EH (cell line): ENCODE measurements at places on chromosomes 7 and 10.

GRCh38 chr10:94000638-94001415, 7.1 kb downstream of the PLCE1 start:
- DNase-seq, result no peak

- DNase-seq, result peak; percentile 65
Observed at GRCh38 chr10:77925410-77925794, 1.2 kb downstream of the DLG5 start.

- DNase-seq, result no peak
Observed at GRCh38 chr10:88491314-88491713, 91.8 kb downstream of the RNLS start.

GRCh38 chr10:98316661-98317060, 48.7 kb upstream of the LOXL4 start:
- peak; percentile 87 for DNase-seq

DNA sequence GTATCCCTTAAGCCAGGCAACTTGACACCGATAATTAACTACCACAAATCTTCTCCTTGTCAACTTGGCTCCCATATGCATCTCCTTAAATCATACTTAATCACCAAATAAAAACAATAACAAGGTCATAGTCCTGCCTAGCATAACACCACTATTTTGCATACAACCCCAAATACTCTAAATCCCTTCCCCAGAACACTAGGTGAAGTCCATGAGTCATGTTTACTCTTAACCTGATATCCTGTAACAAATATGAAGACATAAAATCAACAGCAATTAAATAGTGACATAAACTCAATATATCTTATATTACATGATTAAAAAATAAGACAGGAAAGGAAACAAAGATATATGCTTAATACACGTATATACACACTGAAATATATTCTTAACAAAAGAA, 362.0 kb downstream of the ETV1 start:
- no peak for DNase-seq

DNA sequence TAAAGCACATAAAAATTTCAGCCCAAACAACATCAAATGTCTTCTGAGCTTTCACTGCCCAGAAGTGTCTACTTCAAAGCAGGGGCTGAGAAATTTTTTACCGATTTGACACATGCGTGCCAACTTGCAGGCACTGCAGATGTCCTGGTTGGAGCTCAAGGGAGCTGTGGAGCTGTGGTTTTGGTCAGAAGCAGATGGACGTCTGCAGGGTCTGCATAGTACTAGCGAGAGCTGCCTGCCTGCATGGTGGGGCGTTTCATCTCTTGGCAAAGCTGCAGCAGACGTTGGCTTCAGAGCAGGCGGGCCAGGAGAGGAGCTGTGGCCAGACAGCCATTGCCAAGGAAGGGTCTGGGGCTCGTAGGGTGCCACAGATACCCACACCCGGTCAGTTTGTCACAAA, 296.7 kb downstream of the GLRX3 start:
- DNase-seq, result no peak

DNA sequence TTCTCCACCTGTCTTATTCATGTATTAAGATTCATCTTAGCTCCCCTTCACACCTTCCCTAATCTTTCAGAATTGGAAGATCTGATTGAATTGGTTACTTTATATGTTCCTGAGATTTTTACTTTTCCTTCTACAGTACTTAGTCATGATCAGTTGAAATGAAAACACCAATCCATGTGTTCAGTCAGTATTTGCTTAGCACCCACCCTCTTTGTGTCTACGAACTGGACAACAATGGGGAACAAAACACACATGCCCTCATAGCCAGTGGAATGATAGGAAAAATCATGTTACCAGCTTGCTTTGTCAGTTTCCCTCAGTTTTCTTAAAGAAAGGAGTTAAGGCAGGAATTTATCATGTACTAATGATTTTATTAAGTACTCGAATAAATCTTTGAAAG, 2.0 kb downstream of the MASTL start:
- no peak for DNase-seq

DNA sequence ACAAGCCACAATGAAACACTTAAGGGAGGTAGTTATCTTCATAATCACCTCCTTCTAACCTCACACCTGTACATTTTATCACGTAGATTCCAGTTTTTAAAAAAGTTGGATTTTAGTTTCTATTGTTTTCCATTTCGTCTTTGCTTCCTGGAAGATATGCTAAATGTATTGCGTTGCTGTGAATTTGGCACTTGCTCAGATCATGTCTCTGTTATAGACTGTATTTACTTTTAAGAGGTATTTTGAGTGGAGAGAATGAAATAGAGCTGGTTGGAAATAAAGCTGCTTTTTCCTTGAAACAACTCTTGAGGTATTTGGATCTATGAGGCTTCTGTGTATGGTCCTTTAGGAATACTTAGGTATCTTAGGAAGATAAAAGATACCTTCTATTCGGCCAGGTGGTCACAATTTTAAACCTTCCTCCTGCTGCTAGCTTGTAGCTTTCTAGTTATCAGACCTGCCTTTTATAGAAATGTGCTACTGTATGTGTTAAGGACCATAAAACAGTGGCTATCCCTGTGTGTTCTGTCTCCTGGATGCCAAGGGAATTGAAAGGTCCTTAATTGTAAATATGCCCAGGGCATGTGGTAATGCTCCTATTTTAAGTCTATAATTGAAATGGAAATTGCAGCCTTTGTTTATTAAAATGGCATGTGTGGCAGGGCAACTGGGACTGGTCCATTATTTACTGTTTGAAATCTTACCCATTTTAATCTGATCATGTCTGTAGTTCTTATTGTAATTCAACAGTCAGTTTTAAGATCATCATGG, 147.7 kb downstream of the SND1 start:
- DNase-seq, result no peak

DNA sequence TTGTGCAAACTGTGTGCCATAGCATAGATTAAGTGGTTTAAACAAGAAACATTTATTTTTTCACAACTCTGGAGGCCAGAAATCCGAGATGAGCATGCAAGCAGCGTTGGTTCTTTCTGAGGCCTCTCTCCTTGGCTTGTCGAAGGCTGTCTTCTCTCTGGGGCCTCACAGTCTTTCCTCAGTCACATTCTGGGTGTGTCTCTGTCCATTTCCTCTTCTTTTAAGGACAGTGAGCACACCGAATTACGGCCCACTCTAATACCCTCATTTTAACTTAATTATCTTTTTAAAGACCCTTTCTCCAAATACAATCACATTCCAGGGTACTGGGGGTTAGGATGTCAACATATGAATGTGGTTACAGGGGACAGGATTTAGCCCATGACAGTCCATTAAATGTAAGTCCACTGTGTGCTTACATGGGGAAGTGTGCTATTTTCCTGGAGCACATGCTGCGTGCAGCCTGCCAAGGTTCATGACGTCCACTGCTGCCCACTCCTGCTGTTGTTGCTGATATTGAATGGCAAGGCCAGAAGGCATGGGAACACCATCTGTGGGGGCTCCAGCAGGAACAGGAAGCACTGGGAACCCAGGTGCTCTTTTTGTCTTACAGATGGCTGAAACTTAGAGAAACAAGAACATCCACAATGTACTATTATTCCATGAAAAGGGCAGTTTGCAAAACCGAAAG, 365.5 kb downstream of the GALNT17 start:
- DNase-seq, result no peak

GRCh38 chr10:12792889-12793556, 208.5 kb downstream of the CCDC3 start:
- DNase-seq, result no peak

- DNase-seq, result no peak
Observed at GRCh38 chr7:128176696-128177095, 64.4 kb upstream of the LEP start.

GRCh38 chr7:82183634-82184033, 259.9 kb downstream of the CACNA2D1 start:
- peak; percentile 65 for DNase-seq

DNA sequence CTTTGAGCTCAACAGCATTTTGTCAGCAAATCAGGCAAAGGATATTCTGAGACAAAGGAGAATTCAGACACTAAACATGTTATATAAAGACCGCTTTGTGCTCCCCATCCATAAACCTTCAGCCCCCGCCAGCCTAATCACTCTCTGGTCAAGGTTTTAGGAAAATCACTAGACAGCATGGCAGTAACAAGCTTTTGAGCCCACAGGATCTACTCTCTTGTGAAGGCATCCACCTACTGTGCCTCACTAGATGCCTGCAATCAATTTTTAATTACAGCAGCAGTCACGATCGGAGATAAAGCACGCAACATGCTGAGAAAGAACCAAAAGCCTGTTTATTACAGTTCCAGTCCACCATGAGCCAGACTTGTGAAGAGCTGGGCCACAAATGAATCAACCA, 19.1 kb downstream of the PDE1C start:
- DNase-seq, result peak; percentile 50

GRCh38 chr7:94888551-94888950, 18.8 kb upstream of the PPP1R9A start:
- no peak for DNase-seq

- DNase-seq, result no peak
Observed at GRCh38 chr7:50342616-50343114, 38.1 kb downstream of the IKZF1 start.

DNA sequence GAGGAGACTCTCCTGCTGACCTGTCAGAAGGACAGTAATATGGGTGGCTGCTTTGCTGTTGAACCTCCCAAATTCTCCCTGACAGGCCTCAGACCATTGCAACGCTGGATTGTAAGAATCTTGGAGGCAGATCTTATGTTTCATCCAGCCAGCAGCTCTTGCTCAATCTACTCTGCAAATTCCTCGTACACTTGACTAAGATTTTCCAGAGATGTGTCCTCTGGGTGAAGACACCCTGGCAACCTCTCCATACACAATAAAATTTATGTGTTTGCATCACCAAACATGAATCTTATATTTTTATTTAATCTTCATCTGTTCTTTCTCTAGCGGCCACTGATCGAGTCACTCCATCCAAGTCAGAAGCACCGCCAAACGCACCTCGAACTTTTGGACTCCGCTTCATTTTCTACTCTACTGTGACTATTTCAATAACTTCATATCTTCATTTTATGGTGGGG, 623.1 kb downstream of the ACTR3B start:
- no peak for DNase-seq

- no peak for DNase-seq
Observed at GRCh38 chr10:59582058-59582457, 127.6 kb downstream of the SLC16A9 start.

DNA sequence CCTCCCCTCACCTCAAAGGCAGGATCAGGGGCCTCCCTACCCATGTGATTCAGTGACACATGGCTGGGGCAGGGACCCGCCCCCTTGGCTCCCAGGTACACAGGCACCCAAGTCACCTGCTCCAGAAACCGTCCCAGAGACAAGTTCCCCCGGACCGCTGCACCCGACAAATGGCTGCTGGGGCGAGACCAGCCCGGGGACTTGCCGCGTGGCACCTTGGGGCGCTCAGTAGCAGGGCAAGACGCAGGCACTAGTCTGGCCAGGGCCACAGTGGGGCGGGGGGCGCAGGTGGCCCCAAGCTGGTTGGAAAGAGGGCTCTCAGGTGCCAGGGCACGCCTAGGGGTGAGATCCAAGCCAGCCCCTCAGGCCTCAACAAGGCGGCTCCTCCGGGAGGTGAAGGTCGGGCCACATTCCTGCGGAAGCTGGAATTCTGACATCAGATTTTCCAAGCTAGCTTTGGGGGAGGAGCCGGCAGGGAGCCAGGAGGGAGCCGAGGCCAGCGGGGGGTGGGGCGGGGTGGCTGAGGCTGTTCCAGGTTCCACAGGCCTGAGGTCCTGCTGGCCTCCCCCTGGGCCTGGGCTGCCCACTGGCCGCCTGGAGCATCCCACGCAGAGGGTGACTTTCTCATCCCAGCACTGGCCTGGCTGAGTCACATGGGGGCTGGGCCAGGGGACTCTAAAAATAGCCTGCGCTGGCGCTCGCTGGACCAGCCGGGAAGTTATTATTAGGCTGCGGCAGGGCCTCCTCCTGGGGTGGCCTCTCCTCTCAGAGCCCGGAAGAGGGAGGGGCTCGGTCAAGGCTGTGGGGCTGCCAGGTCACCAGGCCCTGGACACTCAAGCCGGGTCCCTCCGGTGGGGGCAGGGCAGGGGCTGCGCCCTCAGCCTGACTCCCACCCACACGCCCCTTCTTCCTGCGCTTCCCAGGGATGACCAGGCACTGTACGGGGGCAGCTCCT, 20.5 kb upstream of the INPP5A start:
- peak; percentile 100 for DNase-seq

DNA sequence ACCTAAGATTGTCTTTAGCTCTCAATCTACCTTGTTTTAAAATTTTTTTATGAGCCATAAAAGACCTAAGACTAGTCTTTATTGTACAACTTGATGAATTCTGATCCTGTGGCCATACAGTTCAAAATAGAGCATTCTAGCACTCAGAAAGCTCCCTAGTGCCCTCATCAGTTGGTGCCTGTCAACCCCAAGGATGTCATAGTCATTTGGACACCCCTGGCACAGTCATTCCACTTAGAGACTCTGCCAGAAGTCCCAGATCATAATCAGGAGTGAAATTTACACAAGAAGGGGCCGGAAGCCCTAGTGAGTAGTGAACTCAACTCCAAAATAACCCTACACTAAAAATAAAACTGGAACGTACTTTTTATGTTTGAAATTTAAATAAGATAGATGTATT, 80.0 kb upstream of the INSIG1 start:
- DNase-seq, result no peak

- peak; percentile 41 for DNase-seq
Observed at GRCh38 chr7:108824840-108825580, 255.3 kb downstream of the DNAJB9 start.

DNA sequence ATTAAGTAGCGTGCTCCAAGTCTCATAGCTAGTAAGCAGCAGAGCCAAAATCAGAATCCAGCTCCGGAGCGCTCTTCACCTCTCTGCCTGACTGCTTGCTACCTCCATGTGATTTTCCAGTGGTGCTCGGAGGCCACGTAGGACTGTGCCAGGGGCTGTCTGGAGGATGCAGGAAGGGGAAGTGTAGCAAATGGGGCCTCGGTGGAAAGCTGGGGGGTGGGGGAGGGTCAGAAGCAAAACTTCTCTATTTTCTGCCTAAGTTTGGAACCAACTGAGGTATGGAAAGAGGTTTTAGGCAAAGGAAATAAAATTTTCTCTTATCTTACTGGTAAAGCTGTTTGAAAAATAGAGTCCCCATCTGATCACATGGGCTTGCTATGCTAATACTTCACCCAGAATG, 108.7 kb downstream of the TBXAS1 start:
- no peak for DNase-seq
